ENCODE measurements at places on chromosomes 5 and 9.

- DNase-seq = no peak
Observed at GRCh38 chr9:75599126-75599525, 291.3 kb upstream of the PCSK5 start.

DNA sequence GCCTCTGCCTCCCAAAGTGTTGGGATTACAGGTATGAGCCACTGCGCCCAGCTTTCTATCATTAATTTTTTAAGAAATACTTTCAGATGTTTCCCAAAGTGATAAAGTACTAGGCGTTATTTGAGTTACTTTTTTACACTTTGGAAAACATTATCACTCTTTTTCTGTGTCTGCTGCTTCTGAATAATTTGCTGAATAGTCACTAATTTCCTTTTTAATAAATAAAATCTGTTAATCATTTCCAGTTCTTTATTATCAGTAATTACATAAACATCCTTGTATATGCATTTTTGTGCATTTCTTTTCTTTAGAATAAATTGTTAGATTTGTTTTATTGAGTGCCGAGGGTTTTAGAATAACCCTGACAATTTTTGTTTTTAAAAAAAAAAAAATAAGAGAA lies 48.6 kb downstream of the UHRF2 start:
- no peak for DNase-seq

- DNase-seq = no peak
Observed at GRCh38 chr9:107816561-107817021, 327.0 kb upstream of the KLF4 start.

DNA sequence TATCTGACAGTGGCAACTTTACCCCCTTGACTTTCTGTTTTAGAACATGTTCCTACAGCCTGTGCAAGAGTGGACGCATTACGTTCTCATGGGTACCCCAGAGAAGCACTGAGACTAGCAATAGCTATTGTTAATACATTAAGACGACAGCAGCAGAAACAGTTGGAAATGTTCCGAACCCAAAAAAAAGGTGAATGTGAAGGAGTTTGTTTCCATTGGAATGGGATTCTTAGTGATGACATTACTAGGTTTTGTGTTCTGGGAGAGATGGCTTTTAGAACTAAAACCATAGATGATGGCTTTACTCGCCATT lies 194.1 kb downstream of the ZSWIM6 start:
- no peak for DNase-seq

DNA sequence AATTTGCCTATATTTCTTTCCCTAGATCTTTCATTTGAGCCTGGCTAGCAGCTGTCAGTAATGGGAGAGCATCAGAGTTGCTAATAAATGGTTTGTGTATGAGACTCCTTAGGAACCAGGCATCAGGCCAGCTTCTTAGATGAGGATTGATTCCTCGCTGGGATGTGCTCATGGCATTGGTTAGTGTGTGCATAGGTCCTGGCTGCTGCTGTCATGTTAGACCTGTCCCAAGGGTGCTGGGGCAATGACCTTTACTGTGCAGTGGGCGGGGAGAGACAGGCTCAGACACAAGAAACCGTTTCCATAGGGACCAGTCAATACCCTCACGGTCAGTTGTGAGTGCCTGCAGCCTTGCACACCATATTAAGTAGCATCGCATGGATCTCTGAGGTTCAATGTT lies 112.3 kb upstream of the NR3C1 start:
- no peak for DNase-seq

DNA sequence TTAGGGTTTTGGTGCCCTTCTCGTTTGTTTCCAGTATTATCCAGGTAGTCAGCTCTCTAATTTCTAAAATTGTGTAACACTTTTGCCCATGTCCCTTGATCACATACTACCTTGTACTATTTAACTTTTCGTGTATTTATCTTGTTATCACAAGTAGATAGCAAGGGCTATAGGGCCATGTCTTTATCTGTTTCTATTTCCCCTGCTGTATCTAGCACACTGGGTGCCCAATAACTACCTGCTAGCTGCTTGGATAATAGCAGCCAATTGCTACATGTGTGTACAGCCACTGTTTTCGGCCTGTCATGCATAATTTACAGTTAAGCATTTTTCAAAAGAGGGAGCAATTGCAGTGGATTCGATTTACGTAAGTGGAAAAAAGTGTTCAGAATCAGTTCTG lies 64.8 kb upstream of the TNFAIP8 start:
- DNase-seq = no peak

- no peak for DNase-seq
Observed at GRCh38 chr9:133368249-133368881, 7.5 kb downstream of the SURF4 start.

GRCh38 chr5:87751824-87752223 lies 339.1 kb upstream of the CCNH start:
- DNase-seq = no peak

- DNase-seq = no peak
Observed at GRCh38 chr9:16039988-16040761, 487.3 kb downstream of the CCDC171 start.

DNA sequence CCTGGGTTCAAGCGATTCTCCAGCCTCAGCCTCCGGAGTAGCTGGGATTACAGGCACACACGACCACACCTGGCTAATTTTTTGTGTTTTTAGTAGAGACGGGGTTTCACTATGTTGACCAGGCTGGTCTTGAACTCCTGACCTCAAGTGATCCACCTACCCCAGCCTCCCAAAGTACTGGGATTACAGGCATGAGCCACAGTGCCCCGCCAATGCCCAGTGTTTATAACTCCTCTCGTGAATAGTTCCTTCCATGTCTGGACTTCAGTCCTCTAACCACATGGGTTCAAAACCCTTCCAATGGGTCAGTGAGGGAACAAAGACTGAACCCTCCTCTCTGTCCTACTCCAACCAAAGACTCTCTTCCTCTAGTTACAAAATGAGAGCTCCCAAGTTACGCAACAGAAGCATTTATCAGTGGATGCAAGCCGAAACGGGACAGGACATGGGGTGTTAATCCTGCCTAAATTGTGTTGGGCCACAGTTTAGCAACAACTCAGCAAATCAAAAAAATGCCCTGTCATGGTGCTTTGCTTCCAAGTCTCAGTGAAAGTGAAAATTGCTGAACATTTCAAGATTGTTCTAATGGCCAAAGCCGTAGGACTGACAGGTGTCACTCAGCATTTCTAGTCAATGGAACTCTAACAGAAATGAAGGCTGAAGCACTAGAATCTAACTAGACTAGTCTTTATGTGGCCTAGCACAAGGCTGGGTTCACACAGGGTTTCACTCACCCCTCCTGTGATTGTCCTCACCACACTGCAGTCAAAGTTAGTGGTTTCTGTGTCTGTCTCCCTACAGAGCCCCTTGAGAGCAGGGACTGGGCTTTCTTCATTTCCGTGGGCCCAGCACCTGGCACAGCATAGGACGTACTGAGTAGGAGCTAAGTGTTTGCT lies 3.2 kb upstream of the TMEM245 start:
- DNase-seq = no peak

DNA sequence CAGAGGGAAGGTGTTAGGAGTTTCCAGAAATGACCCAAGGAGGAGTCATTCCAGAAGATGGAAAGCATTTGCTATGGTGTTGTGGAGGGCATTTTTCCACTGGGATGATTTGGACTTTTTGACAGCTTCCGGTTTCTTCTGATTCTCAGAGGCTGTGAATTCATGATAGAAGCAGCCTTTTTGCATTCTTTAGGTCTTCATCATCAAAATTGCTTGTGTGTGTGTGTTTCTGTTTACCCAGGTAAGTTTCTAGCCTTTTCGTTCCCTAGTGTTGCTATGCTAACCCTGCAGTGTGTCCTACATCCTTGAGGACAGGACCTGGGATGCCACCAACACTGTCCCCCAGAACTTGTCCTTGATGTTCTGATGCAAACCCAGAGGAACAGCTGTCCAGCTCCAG lies 19.6 kb downstream of the IRX1 start:
- no peak for DNase-seq

- no peak for DNase-seq
Observed at GRCh38 chr5:12320331-12320730, 416.1 kb upstream of the CTNND2 start.

DNA sequence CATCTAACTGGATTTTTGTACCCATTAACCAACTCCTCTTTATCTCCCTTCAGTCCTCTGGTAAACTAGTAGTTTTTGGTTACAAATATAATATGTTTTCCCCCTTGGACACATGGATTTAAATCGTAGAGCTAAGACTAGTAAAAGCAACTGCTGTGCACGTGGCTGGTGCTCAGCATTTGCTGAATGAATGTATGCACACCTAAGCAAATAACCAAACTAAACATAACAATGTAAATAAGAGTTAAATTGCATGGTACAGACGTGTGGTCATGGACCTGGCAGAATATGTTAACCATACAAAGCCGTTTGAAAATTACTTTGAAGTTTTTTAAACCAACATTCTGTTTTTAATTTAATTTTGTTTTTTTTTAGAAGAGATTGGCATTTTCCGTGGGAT lies 65.2 kb upstream of the FYB1 start:
- DNase-seq = no peak

- DNase-seq = no peak
Observed at GRCh38 chr9:90770182-90770738, 31.4 kb upstream of the SYK start.

GRCh38 chr5:72552041-72552557 lies 44.9 kb upstream of the ZNF366 start:
- peak; percentile 75 for DNase-seq

Data from HCEC 1CT (cell line).